Osteocyte (in vitro differentiated cells): ENCODE measurements at places on chromosomes 12 and 14.

DNA sequence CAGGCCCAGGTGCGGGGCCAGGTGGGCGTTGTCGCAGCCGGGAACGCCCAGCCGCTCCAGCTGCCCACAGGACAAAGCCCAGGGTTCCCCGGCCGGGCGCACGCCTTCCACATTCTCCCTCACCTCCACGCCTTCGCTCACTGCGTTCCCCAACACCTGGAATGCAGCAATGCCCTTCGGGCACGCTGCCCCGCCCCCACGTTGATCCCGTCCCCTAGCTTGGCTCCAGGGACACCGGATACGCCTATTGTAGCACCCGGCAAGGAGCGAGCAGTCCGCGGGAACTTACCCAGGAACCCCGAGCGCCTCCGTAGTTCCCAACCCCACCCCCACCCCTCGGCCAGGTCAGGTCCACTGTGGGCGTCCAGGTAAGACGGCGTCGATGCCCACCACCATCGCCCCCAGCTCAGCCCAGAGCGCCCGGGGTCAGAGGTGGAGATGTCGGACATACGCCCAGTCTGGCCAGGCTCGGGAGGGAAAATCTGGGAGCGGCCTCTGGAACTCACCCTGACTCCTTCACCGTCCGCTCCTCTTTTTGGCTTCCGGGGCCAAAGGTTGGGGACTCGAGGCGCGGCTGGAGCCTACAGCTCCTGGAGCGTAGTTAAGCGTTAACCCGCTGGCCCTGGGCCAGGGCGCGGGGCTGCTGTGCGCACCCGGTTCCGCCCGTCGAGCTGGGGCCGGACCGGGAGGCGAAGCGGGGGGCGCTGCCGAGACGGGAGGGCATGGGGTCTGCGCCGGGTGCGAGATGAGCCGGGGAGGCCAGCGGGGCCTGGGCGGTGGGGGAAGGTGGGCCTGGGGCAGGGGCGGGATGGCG is 594 bp upstream of the CEP170B start:
- DNase-seq = peak; percentile 83

DNA sequence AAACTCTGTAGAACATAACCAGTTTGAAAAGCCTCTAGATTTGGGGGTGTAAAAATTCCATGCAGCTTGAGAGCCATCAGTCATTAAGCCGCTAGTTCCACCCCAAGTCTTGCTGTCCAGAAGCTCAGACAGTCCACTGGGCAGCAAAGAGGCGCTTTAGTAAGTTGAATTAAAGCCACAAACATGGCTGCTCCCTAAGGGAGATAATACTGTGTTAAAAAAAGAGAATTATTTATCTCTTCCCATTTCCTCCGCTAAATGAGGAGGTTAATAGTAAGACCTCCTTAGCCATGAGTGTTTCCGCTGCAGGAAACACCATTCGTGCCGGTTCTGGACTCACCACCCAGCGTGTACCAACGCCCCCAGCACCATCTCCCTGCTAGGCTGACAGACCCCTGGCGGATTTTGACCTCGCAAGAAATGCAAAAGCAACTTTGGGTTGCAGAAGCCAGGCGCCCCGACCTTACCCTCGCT is 536 bp downstream of the TM7SF3 start:
- DNase-seq = no peak

GRCh38 chr12:120229487-120230325 is 28.8 kb upstream of the RPLP0 start:
- no peak for DNase-seq

- no peak for DNase-seq
Measured at GRCh38 chr14:58283730-58284129, 14.6 kb upstream of the ARID4A start.

- no peak for DNase-seq
Measured at GRCh38 chr12:50778663-50779590, 15.0 kb downstream of the ATF1 start.

- no peak for DNase-seq
Measured at GRCh38 chr12:77167801-77168200, 102.4 kb upstream of the E2F7 start.

DNA sequence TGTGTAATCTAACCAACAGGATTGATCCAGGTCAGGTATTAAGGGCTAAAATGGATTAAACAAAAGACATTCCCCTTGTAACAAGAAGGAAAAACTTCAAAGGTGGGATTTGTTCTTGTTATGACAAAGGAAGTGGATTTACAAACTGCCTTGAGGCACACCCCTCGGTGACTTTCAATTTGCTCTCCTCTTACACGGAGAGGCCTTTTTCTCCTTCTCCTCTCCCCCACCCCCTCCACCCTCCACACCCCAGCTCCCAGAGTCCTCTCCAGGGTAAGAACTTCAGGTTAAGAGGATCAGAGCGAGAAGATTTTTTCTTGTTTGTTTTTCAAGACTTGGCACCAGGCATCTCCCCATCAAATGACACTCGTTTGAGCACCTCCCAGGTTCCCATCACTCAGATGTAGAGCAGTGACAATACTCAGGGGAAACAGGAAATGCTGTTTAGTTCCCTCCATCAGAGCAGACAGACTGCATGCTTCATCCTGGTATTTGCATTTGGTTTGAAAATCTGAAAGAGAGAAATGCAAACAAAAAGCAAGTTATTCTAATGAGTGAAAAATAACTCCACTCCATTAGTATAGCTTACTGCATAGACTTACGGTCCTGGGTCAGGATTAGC is 77.6 kb upstream of the TMEM260 start:
- no peak for DNase-seq

GRCh38 chr14:55847766-55848165 is 267.8 kb downstream of the KTN1 start:
- DNase-seq = no peak

- DNase-seq = peak; percentile 57
Measured at GRCh38 chr12:1932264-1932777, 13.9 kb upstream of the CACNA2D4 start.

DNA sequence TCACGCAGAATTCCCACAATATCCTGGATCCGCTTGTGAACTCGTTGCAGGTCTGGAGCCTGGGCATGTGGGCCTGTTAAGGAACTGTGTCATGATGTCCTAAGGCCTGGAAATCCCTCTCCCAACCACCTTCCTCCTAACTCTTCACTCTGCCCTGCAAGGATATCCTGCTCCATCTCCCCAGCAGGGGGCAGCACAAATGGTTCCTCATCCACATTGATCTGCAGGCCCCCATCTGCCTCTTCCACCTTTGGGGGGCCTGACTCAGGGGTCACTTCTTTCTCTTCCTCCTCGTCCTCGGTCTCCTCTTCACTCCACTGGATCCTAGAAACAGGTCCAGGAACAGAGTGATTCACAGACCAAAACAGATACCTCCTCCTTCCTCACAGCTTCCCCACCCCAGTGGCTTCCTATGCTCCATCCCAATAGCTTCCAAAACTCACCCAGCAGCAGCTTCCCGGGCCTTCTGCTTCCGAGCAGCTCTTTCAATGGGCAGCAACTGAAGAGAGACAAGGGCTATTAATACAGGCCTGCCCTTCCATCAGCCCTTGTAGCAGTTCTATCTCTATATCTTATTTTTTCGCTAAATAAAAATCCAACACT is 4.5 kb downstream of the NOP2 start:
- DNase-seq = no peak

- no peak for DNase-seq
Measured at GRCh38 chr14:56857216-56857615, 46.9 kb upstream of the OTX2 start.

DNA sequence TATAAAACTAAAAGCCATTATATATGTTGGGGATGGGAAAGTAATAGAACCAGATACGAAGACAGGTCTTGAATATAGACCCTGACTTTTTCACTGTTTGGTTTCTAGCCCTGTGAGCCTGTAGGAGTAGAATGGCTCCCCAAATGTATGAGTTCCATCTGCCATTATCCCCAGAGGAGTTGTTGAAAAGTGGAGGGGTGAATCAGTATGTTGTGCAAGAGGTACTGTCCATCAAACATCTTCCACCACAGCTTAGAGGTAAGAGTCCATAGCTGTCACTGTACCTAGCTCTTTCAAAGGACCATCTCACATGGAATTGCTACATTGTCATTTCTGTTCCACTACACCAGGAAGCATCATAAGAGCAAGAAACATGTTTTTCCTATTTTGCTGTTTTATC is 1.1 kb downstream of the NCAPD2 start:
- no peak for DNase-seq

DNA sequence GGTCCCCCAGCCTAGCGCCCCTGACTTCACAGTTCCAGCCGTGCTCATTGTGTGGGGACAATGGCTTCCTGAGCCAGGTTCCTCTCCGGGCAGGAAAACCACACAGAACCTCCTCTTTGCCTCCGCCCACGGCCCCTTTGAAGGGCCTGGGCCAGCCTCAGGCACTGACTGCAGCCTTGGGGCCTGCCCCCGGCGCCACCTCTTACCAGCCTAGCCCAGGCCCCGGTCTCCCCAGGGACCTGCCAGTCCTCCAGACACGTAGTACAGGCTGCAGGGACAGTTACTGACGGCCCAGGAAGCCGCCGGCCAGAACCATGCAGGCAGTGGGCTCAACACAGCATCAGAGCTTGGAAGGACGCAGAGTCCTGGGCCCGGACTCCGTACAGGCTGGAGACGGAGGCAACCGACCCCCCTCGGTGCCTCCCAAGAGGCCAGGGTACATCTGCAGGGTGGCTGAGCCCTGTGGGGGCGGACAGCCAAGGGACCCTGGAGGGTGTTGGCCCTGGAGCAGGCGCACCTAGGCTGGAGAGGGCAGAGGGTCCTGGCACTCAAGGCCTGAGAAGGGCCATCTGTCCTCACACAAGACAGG is 20.9 kb upstream of the NUDT14 start:
- no peak for DNase-seq

DNA sequence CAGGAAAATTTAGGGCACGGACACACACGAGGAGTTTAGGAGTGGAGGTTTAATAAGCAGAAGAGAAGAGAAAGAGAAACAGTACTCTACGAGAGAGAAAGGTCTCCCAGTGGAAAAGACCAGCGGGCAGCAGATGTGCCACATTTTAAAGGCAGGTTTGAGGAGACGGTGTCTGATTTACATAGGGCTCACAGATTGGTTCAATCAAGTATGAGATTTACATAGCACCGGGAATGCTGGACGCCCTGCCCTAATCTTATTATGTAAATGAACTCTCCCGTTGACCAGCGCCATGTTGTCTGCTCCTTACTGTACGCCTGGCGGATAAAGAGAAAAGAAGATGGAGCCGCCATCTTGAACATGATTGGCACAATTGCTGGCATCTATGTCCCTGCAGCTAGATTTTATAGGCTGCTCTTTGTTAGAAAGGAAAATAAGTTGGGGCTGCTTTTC is 17.9 kb downstream of the NFKBIA start:
- no peak for DNase-seq

DNA sequence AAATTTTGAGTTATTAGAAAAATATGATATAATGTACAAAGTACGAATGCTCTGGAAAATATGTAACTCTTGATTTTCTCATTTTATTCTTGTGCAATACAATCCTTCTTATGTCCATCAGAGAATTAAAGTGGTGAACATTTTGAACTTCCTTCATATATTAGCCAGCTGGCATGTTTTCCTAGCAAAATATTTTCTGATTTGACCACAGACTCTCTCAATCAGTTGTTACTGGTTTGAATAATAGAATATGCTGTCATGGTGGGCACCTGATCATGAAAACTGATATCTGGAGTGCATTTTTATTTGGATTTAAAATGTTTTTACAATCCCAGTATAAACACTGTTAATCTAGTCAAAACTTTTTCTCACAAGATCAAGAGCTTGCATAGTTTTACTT is 24.2 kb downstream of the PARPBP start:
- no peak for DNase-seq

GRCh38 chr14:61696753-61697318 is 1.5 kb downstream of the HIF1A start:
- DNase-seq = no peak
